GM13976 (cell line): ENCODE measurements at places on chromosomes 3 and 15.
A peak's percentile ranks its signal among the peaks of the same experiment; 100 is the strongest.

DNA sequence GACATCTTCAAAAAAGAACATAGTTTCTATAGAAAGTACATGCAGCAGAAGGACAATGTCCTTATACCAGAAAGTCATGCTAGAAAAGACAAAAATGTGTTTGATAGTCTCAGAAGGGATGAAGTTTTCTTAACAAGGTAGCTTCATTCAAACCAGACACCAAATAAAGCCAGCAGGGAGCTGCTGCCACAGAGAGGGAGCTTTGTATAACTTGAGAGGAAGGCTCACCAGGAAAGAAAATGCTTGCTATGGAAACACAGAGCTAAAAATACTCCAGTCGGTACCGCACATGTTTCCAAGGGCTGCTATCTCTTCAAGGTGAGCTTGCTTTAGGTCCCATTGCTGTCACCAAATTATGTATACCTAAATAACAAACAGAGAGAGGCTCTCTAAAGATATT, 1074.8 kb upstream of the ALCAM start:
- no peak for DNase-seq

- DNase-seq = no peak
Measured at GRCh38 chr3:184914628-184915027, 102.7 kb downstream of the VPS8 start.

- no peak for DNase-seq
Measured at GRCh38 chr3:107028086-107028485, 349.2 kb upstream of the CCDC54 start.

DNA sequence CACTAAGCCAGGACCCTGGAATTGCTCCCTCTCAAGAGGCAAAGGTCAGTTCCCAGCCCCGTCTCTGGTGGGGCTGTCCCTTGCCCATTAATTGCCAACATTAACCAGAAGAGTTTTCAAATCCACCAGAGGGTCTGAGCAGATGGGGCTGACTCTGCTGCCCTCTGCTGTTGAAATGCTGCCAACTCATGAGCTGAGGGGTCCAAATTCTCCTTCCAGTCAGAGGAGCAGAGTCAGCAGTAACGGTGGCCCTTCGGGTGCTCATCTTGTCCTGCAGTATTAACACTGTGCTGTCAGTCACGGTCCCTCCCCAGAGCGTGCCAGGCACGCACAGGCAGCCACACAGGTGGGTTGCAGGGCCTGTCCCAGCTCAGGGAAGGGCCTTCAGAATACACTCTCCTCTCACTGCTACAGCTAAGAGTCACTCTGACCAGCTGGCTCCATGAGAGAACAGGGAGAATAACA, 10.7 kb upstream of the SPTBN5 start:
- DNase-seq = peak; percentile 87

DNA sequence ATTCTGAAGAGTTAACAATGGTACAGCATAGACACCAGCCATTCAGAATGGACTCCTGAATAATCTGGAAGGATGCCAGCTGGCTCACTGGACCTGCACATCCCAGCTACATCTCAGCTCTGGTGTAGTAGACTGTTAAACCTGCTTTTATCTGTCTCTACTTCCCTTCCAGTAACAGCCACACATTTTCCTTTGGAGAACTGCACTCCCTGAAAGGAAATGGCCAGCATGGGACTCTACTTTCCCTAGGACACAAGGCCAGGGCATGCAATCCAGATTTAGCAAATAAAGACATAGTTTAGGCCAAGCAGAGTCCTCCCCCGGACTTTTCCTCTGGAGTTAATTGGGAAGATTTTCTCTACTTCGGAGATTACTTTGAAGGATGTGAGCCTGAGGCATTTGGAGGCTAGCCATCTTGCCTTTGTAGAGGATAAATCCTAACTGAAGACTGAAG, 82.7 kb upstream of the TCF12 start:
- no peak for DNase-seq
